ENCODE measurements at places on chromosomes 5 and 9. TPM values are rescaled to one million over a fixed set of nuclear protein-coding genes. Genes with fewer than 3 reads are reported as not detected.

DNA sequence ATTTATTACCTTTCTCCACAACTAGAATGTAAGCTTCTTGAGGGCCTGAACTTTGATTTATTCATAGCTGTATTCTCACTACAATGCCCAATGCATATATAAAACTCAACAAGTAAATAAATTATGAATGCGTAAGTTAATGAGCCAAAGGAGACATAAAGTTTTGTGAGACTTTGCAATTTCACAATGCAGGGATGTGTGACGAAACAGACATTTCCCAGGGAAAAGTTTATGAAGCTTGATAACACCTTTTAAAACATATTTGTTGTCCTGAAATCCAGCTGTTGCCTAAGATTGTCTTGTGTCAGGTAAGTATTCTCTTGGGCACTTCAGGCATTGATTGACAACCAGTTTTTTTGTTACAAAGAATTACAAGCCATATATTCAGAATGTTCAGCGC, 800.1 kb downstream of the BRINP1 start:
- DNase-seq: no peak

DNA sequence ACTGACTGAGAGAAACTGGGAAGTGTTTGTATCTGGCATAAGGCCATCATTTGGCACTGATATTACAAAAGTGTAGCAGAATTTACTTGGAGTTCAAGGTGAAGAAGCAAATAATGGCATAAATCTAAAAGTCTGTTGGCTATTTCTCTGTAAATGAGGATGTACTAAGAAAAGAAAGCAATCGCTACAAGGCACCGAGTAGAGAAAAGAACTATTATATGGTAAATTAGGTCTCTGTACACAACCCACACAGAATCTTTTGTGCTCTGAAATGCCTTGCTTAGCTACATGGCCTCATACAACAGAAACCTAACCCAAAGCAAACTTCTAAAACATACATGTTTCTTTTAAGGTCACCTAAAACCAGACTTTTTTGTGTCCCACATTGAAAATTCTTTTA, 290.1 kb upstream of the WWC1 start:
- no peak for DNase-seq

DNA sequence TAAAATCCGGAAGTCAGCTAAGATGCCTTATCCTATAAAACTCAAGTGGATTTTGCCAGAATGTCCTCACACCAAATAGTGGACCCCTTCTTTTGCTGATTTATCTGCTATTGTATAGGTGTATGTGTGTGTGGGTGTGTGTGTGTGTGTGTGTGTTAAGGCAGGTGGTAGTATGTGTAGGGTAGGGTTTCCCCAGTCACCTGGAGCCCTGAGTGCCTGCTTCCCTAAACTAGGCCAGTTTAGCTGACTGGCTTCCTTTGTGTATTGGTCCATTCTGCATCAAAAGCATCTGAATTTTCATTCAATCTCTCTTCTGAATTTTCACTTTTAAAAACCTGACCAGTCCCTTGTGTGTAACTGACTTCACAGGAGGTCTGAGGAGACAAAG, 42.2 kb upstream of the LCP2 start:
- no peak for DNase-seq

- no peak for DNase-seq
Observed at GRCh38 chr9:71549023-71549422, 219.3 kb downstream of the CEMIP2 start.

DNA sequence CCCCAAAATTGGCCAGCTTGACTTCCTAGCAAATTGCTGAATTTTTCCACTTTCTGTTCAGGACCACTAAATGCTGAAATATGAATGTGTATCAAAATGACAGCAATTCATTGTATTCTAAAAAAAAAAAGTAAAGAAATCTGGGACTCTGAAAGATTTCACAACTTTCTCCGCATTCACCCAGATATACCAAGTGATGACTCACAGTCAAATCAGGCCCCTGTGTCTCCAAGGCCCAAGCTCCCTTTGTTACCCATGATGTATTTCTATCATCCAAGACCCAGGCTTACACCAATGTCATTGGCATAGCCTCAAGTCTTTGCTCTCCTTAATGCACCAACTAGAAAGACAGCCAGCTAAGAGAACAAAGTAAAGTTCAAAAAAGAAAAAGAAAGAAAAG, 493.9 kb downstream of the NTRK2 start:
- DNase-seq: no peak

DNA sequence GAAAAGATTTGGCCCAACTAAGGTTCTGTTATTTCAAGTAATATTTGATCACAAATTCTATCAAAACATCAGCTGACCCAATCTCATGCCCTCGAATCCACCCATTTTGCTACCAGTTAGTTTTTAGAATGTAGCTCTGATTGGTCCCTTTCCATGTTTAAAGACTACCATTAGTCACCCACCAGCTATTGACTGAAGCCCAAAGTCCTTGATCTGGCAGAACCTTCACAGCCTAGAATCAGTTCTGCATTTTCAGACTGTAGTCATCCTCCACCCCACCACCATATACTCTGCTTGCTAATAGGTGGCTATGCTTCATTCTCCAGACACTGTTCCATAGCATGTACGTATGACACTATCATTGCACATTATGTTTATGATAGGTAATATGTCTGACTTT, 182.2 kb upstream of the TARS1 start:
- DNase-seq: no peak

- no peak for DNase-seq
Observed at GRCh38 chr5:143345671-143346440, 57.6 kb downstream of the NR3C1 start.

- no peak for DNase-seq
Observed at GRCh38 chr5:173202266-173202875, 32.6 kb downstream of the NKX2-5 start.

DNA sequence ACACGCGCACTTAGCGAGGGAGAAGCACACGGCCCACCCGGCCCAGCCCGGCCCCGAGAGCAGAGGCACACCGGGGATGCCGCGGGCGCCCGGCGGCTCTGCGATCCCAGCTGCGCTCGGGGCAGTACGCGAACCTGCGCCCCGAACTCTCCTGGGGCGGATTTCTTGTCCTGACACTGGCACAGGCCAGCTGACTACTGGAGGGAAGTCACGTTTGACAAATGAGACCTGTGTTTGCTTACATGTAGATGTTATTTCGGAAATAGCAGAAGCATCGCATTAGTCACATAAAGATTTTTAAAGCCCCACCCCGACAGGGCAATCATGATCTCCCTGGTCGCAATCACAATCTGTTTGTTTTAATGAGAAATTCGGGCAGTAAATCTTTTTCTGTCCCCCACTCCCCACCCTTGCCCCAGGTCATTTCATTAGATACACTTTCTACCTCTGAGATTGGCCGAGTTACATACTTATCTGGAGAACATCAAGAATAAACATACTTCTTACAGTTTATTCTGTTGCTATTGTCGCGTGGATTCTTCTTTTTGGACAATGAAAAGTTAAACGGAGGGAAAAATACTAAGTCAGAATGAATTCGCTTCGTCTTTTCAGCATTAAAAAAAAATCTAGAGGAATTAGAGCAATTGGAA, 518.9 kb downstream of the CTNND2 start:
- no peak for DNase-seq

DNA sequence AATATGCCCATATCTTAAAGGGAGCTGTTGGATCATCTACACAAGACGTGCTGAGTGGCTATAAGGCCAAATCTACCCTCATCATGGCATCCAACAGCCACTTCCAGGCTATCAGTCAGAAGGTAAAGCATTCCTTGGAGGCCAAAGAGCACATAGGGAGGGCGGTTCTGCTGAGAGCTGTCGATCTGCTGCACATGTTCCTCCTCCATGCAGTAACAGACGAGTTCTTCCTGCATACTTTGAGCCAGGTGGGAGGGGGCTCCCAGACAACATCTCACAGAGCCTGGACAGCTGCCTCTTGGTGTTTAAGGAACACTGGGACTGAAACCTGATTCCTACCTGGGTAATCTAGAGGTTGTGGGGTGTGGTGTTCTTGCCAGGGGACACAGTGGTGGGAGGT, 93.3 kb upstream of the RAI14 start:
- no peak for DNase-seq

DNA sequence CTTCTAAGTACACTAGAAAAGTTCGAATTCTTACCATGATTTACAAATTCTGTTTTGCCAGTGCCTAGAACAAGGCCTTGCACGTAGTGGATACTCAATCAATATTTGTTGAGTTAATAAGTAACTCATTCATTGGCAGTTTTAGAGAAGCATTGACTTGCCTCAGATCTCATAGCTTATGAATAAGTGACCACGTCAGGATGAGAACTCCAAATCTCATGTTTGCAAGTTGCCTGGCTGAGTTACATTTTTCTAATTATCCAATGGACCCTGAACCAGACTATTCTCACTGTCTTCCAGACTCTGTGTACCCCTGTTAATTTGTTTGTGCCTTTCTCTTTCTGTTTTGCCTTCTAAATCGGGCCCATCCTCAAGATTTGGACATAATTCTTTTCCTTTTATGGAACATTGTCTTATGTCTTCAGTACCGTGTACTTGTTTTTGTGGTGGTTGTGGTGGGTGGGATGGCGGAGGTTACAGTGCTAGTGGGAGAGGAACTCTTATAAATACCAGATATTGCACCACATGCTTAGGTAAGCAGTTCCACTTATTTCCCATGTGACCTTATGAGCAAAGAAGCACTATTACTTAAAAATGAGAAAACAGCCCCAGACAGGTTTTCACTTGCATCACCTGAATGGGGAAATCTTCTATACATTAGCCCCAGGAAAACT, 96.3 kb downstream of the UNC13B start:
- no peak for DNase-seq

- no peak for DNase-seq
Observed at GRCh38 chr9:109421026-109421970, 76.8 kb downstream of the PTPN3 start.

GRCh38 chr9:114549697-114550330, 37.8 kb upstream of the ATP6V1G1 start:
- DNase-seq: no peak

- DNase-seq: no peak
Observed at GRCh38 chr9:135152614-135153334, 65.3 kb downstream of the OLFM1 start.

DNA sequence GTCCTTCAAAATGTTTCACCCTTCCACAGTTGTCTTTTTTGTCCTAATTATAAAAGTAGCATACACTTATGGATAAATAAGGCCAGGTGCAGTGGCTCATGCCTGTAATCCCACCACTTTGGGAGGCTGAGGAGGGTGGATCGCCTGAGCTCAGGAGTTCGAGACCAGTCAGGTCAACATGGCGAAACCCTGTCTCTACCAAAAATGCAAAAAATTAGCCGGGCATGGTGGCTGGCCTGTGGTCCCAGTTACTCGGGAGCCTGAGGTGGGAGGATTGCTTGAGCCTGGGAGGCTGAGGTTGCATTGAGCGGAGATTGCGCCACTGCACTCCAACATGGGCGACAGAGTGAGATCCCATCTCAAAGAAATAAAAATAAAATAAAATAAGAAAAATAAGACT, 1.6 kb downstream of the C5orf52 start:
- DNase-seq: no peak

DNA sequence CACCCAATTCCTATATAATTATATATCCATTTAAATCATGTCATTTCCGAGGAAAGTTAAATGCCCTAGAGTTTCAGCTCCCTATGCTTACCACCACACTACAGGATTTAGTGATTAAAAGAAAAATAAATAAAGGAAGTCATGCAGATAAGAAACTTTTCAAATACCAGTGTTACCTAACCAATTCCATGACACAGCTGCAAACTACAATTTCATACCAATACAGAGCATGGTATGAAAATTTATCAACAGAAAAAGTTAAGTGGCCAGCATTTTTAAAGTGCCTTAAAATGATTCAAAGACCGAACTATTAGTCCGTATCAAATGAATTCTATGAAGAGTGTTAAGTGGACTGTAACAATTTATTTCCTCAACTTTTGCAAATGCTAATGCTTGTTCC, 35.9 kb downstream of the CEP120 start:
- no peak for DNase-seq

DNA sequence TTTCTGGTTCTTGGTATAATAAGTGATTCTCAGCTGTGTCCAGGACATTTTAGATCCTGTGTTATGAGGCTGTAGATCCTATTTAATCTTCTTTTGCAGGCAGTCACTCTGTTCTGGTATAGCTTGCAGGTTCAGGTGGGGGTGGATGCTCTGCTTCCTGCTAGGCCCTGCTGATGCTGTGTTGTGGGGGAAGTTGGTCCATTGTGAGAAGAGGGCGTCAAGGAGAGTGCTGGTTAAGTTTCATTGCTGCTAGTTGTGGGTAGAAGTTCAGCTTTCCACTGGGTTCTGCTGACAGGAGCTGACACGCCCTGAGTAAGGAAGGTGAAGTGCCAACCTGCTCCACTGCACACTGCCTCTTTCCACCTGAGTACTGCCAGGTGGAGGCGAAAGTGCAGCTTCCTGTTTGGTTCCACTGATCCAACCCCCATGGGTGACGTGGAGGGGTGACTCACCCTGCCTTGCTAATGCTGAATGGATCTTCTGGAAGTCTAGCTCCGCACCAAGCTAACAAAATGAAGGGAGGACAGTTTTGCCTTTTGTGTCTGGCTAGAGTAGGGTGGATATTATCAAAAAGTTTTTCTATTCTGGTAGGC, 16.3 kb downstream of the NMRK1 start:
- DNase-seq: peak; percentile 91

GRCh38 chr5:96384353-96384752, 48.7 kb downstream of the PCSK1 start:
- DNase-seq: no peak

- no peak for DNase-seq
Observed at GRCh38 chr5:68891718-68892117, 202.1 kb upstream of the SLC30A5 start.

GRCh38 chr5:16935231-16936149, 598 bp downstream of the MYO10 start:
- DNase-seq: peak; percentile 49

GRCh38 chr9:38761339-38761738, 41.4 kb upstream of the FAM240B start:
- no peak for DNase-seq

The MZB1 gene
- 4.0 TPM for total RNA-seq

The DNAH5 gene
- total RNA-seq: 0.20 TPM

The ROPN1L gene
- 2.6 TPM for total RNA-seq

The C5 gene
- 0.20 TPM for total RNA-seq

The PROB1 gene
- total RNA-seq: 0.60 TPM

The SLC6A7 gene
- 19.5 TPM for total RNA-seq

The PCDHGB2 gene
- total RNA-seq: 4.0 TPM

The BTNL3 gene
- 21.7 TPM for total RNA-seq

The CCDC180 gene
- total RNA-seq: 7.6 TPM

All from transverse colon (tissue), 4 donors.